SIG-M5 (cell line): ENCODE measurements at places on chromosomes 5 and 9.

- no peak for DNase-seq
Observed at GRCh38 chr5:72122602-72123001, 15.3 kb downstream of the MAP1B start.

DNA sequence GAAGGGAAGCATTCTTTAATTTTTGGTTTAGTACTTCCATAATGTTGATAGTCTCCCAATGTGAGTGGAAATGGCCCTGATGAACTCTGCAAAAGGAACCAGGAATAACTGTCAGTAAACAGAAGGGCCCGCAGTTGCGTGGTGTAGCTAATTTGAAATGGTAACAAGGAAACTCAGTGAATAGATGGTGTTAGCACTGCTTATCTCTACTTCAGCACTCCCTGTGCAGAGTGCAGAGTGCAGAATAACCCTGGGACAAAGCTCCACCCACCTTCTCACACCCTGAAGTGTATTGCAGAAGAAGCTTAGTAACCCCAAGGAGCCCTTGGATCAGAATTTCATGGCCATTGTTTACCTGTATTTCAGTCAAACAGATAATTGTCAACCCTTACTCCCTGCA lies 158.9 kb downstream of the PCSK5 start:
- no peak for DNase-seq

- no peak for DNase-seq
Observed at GRCh38 chr5:97355775-97356174, 172.7 kb upstream of the RIOK2 start.

DNA sequence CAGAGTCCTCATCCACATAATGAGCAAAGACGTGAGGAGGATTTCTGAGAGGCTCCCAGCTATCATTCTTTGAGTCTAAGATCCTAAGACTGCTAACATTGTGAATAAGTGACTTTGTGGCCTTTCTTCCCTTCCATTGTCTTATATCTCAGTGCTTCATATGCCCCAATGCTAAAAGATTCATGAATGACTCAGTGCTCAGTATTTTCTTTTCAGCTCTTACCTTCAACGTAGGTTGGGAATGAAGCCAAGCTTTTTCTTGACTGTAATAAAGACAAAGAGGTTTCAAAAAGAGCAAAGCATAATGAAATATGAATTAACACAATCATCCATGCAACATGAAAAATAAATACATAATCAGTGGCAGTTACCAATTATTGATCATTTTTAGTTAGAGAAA lies 146.4 kb downstream of the ENTREP1 start:
- no peak for DNase-seq

GRCh38 chr5:15938961-15939360 lies 240.6 kb downstream of the MARCHF11 start:
- no peak for DNase-seq

DNA sequence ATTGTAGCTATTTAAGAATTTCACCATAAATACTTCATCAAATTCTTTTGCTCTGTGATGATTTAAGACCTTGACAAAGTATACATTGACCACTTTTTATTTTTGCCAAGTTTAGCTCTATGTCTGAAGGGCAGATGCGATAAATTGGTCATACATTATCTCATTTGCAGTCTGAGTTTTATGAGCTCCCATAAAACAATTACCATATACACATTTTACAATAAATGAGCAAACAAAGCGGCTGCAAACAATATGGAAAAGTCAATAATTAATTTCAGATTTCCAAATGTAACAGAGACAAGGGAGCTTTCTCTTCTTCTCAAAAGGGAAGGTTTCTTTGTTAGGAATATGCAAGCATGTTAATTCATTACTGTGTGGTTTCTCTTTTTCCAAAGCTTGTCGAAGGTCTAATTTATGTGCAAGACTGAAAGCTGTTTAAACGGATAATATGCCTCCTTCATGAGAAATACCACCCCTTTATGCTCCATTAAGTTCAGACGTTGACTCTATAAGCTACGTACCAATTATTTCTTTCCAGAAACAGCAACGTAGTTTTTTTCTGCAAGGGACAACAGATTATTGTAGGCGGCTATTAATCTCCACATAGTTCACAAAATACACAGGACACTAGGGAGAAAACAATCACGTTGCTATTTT lies 7.0 kb upstream of the IZUMO3 start:
- DNase-seq: no peak

DNA sequence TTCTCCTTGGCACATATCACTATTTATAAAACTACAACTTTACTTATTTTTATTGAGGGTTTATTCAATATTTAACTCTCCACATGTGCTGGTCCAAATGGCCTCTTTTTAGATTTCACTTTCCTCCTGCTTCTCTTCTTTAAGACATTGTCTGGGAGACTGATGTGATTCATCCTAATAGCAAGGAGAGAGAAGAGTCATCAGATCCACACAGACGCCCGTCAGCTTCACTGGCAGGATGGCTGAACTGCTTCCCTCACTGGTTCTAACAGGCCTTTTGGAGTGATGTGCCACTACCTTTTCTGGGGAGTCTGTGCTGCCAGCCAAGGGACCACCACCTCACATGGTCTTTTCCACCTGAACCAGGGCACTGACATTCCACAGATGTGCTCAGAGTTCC lies 16.5 kb upstream of the ROR2 start:
- DNase-seq: no peak

DNA sequence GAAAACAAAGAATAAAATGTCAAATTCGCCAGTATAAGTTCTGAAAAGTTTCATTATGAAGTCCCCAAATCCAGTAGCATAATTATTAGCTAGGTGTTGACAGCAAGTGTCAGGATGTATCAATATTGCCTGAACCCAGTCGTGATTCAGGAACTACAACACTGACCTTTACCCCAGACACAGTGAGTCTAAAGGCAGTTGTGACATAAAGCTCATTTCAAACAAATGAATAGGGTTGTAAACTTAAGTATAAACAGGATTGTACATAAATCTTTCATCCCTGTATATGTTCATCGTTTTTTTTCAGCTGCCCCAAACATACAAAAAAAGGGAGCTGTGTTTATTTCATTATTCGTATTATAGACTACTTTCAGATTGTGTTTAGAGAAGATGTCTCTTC lies 385.7 kb downstream of the PLK2 start:
- no peak for DNase-seq

DNA sequence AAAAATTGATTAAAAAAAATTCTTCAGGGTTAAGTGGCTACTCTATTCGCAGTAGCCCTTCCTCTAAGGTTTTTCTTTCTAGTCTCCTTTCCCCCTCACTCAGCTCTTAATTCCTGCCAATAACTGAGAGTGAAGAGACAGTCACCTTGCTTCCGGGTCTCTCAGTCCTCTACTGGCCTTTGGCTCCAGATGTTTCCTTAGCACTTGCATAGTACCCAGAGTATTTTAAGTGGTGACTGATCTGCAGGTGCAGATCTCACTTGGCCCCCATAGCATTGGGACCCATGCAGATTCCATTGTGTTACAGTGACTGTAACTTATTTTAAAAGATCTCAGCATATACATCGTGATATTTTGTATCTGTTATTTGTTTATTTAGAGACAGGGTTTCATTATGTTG lies 66.2 kb downstream of the GCNT1 start:
- DNase-seq: no peak

DNA sequence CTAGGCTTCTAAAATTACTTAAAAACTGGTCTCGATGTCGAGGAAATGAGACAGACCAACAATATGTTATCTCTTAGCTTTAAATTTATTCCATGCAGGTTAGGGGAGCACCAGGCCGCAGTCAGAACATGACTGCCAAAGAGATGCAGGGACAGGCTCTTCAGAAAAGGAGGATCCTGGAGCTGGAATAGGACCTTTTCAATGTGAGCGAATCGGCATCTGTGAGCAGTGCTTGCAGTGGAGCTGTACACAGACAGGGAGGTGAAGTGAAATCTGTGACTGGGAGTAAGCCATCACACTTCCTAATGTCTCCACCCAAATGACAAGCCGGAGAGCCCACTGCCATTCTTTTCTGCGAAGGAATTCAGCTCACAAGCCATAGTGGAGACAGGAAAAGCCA lies 78.2 kb downstream of the EFNA5 start:
- no peak for DNase-seq

- DNase-seq: no peak
Observed at GRCh38 chr9:136784249-136784996, 6.7 kb upstream of the TMEM141 start.

- peak; percentile 75 for DNase-seq
Observed at GRCh38 chr5:102211165-102211564, 84.9 kb downstream of the SLCO4C1 start.

DNA sequence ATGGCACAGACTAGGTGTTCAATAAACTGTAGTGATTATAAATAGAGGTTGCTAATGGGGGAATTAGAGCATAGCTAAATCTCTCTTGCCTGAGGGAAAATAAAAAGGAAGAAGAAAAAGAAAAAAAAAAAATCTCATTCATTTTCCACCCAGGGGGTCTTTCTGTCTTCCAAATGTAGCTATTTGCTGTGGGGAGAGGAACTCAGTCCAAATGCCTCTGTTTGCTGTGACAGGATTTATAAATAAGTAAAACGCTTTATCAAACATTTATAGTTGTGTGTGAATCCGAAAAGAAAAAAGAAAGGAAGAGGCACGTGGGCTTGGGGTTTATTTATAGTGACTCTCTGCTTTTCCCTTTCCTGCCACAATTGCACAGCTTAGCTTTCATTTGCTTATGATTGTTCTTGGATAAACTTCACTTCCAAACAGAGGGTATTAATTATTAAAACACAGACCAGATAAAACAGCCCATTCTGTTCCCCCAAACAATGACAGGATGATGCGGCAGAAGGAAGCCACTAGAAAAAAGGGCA lies 245.7 kb downstream of the ASTN2 start:
- no peak for DNase-seq

DNA sequence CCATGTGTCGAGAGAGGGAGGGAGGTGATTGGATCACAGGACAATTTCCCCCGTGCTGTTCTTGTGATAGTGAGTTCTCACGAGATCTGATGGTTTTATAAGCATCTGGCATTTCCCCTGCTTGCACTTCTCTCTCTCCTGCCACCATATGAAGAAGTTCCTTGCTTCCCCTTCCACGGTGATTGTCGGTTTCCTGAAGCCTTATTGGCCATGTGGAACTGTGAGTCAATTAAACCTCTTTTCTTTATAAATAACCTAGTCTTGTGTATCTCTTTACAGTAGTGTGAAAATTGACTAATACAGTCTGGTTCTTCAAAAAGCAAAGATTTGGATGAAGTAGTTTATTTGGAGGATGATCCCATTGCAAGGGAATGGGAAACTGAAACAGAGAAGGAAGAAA lies 11.3 kb upstream of the MIER3 start:
- no peak for DNase-seq

DNA sequence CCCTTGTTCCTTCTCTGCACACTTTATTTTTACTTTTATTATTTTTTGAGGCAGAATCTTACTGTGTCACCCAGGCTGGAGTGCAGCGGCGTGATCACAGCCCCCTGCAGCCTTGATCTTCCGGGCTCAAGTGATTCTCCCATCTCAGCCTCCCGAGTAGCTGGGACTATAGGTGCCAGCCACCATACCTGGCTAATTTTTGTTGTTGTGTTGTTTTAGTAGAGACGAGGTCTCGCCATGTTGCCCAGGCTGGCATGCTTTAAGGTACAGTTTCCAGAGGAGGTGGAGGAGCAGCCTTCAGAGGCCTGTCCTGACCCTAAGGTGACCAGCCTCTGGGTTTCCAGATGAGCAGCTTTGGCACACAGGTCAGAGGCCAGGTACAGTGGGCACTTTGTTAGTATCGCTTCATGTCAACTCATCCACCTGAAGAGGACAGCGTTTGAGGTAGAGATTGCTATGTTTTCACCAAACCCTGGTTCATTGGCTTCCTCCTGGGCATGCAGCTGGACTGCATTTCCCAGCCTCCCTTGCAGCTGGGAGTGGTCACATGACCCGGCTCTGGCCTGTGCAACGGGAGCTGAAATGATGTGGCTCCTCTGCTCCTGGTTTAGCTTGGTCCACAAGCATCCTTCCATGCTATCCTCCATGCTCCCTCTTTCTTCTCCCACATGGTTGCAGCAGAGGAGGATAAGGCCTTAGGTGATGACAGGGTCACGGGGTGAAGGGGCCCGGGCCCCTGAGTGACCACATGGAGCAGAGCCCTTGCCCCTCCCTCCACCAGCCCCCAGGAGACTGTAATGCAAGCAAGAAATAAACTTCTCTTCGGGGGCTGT lies 139.3 kb upstream of the IER5L start:
- DNase-seq: no peak

DNA sequence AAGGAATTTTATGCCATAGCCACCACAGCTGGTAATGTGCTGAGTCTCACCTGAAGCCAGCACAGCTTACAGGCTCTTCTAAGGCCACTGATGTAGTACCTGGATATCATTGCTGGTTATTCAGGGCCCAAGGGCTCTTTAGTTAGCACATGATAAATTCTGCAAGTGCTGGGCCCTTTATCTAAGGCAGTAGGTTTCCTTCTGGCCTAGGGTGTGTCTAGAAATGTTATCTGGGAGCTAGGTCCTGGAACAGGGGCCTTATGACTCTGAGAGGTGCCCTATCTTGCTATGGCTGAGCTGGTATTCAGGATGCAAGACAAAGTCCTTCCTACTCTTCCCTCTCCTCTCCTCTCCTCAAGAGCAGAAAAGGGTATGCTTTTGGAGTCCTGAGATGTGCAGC lies 1424.5 kb upstream of the NUDT12 start:
- no peak for DNase-seq

DNA sequence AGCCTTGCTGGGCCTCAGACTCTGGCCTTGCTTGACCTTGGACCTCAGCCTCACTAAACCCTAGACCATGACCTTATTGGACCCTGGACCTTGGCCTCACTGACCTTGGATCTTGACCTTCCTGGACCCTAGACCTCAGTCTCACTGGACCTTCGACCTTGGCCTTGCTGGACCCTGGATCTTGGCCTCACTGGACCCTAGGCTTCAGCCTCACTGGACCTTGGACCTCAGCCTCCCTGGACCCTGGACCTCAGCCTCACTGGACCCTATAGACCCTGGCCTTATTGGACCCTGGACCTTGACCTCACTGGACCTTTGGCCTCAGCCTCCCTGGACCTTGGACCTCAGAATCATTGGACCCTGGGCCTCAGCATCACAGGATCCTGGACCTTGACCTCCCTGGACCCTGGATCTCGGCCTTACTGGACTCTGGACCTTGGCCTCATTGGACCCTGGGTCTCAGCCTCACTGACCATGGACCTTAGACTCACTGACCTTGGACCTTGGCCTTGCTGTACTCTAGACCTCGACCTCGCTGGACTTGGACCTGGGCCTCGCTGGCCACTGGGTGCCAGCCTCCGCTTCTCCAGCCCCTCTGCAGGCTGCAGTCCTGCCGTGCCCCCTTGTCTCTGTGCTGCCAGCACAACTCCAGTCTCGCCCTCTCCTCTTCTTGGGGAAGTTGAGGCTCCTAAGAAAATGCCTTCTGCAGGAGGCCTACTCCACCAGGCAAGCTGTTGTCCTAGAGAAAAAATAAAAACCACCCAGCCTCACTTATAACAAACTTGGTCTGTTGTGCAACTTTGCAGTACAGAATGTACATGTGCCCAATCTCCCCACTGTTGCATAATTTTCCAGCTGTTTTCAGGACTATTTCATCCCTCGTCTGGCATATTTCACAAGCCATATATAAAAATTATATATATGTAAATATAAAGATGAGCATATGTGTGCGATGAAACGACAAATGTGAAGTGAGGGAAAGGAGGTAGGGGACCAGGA lies 11.0 kb upstream of the ADAMTS2 start:
- no peak for DNase-seq
